ENCODE measurements at places on chromosomes 4 and X. TPM values are rescaled to one million over a fixed set of nuclear protein-coding genes. Genes with fewer than 3 reads are reported as not detected.

DNA sequence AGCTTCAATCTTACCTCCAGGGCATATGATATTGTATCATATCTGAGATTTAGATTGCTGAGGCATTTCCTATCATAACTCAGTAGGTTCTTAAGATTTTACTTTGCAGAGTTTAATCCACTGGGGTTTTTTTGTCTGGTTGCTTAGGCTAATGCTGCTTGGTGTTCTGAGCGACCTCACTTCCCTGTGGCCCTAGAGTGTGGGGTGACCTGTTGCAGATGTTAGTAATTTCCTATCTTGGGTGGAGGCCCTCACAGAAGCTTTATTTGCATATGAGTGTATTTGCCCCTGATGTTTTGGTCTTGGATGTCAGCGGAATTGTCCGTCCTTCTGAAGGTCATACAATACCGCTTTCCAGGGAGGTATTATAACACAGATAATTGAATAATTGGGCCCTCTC, 137.1 kb downstream of the NDST3 start:
- DNase-seq, result no peak

DNA sequence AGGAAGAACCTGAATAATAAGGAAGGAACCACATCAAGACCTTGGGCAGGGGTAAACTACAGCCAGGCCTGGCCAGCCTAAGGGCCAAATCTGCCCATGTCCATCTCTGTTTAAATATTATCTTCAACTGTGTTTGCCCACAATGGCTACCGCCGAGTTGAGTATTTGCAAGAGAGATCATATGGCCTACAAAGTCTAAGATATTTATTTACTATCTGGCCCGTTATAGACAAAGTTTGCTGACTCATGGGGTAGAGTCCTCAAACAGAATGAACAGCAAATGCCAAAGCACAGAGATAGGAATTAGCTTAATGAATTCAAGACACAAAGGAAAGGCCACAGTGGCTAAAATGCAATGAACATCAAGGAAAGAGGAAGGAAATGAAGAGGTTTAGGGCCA, 44.8 kb downstream of the RPS6KA3 start:
- no peak for DNase-seq

GRCh38 chr4:186248643-186249042, 17.3 kb upstream of the F11 start:
- no peak for DNase-seq

- no peak for DNase-seq
These were observed 48.3 kb downstream of the FUNDC1 start for GRCh38 chrX:44494357-44494756.

- DNase-seq, result no peak
These were observed 2407.1 kb downstream of the ARAP2 start for GRCh38 chr4:33837043-33837838.

- DNase-seq, result no peak
These were observed 66.2 kb downstream of the BEX3 start for GRCh38 chrX:103442536-103442901.

GRCh38 chr4:136302566-136302965, 1229.7 kb downstream of the PCDH18 start:
- DNase-seq, result no peak

- DNase-seq, result no peak
These were observed 102.2 kb downstream of the SEL1L3 start for GRCh38 chr4:25760518-25761157.

- peak; percentile 98 for DNase-seq
These were observed at the start of gene YTHDC1 for GRCh38 chr4:68349649-68350360. Gene YTHDC1, minus strand, starts transcription at chr4:68350090. Its CDS starts 337 bp downstream, at chr4:68349753.

TMPRSS11A gene
- not detected for total RNA-seq

GJB1 gene
- 2.5 TPM for total RNA-seq

CXCL6 gene
- not detected for total RNA-seq
